ENCODE measurements at places on chromosomes 4 and X. TPM values are rescaled to one million over a fixed set of nuclear protein-coding genes. Genes with fewer than 3 reads are reported as not detected.

DNA sequence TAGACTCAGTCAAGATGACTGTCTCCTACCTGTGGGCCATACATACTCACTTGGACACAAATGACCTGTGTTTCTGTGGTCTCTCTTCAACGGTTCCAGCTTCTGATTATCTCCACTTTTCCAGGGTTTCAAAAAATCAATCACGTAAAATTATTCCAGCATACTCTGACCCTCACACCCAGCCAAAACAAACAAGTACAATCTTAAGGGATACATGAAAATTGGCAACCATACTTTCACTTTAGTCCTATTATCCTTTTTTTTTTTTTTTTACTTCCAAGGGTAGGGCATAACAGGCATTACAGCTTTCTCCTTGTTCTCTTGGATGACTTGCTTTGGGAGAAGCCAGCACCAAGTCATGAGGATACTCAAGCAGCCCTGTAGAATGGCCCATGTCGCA lies 225.8 kb upstream of the GALNT7 start:
- DNase-seq = no peak
- H3K4me3 ChIP-seq = no peak overlapping the region
- H3K4me1 ChIP-seq = no peaks in the 10 kb centered on the region
- H3K27me3 ChIP-seq = no peaks in the 10 kb centered on the region

DNA sequence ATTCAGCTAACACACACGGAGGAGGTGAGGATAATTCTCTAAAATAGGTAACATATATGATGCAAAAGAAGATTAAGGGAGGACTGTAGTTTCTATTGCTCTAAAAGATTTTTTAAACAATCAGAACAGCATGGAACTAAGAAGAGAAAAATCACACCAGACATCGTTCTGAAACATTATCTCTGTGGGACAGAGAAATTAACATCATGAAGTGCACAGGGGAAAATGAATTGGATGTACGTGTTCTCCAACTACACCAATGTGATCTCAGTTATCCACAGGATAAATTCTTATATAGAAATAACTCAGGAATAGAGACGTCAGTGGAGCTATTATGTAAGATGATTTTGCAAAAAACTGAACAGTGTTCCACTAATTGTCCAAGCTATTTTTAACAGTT lies 614.1 kb upstream of the HS3ST1 start:
- H3K27me3 ChIP-seq = no peaks in the 10 kb centered on the region
- H3K4me3 ChIP-seq = no peak overlapping the region

DNA sequence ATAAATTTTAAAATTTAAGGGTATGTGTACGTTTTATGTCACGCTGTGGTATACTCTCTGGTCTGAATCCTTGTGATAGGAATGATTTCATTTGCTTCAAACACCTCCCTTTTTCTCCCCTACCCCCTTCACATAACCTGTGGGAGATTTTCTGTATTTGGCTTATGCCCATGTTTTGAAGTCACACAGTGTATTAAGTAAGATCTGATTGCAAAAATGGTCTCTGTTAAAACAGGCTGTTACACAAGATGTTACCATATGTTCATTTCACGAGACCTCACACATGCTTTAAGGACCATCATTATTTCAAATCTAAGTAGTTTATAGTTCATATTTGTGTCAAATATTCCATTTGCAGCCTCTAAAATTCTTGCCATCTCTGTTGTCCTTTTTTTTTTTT lies 63.5 kb downstream of the TMEM131L start:
- H3K4me1 ChIP-seq = peaks cover 37% of the 10 kb centered on the region
- no peak for DNase-seq
- no peaks in the 10 kb centered on the region for H3K27me3 ChIP-seq
- H3K4me3 ChIP-seq = no peak overlapping the region
- H3K27ac ChIP-seq = no peak overlapping the region

The SMIM31 gene
- total RNA-seq = not detected

DNA sequence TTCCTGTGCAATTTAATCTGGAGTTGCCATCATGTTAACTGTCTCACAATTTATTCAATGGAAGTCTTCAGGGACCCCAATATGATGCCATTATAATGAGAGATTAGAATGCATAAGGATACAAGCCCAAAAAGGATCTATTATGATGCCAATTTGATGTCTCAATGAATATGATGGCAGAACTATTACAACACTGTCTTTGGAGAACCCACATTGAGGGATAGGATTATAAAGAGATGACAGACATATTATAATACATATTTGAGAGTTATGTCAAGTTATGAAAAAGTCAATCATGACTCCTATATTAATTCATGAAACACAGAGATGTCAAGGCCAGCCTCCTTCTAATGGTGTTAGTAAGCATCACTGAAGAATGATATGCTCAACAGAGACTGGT lies 1358.4 kb downstream of the PCDH19 start:
- no peak for DNase-seq
- H3K36me3 ChIP-seq = no peaks in the 10 kb centered on the region
- no peak overlapping the region for H3K4me3 ChIP-seq

DNA sequence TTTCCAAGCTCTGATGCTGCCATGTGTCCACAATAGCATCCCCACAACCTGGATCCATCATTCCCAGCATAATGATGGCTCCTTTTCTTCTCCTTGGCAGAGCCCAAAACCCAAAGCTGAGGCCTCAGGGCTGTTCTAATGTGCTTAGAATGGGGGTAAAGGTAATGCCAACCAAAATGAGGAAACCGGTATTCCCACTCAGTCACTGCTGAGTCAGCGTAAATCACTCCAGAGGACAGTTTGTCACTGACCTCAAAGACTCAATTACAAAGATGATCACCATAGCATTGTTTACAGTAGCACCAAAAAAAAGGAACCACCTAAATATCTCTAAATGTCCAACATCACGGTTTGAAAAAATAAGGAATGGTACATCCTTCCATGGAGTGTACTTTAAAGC lies 41.2 kb downstream of the OTOP1 start:
- H3K36me3 ChIP-seq = no peaks in the 10 kb centered on the region
- no peak overlapping the region for H3K27ac ChIP-seq
- H3K27me3 ChIP-seq = no peaks in the 10 kb centered on the region
- no peak for DNase-seq

GRCh38 chr4:102104278-102104677 lies 241.0 kb downstream of the SLC39A8 start:
- H3K36me3 ChIP-seq = no peaks in the 10 kb centered on the region
- no peaks in the 10 kb centered on the region for H3K27me3 ChIP-seq
- no peak for DNase-seq
- H3K27ac ChIP-seq = no peak overlapping the region
- H3K4me3 ChIP-seq = no peak overlapping the region

The ALAS2 gene
- 5.6 TPM for total RNA-seq

The LANCL3 gene
- total RNA-seq = 2.5 TPM

The REELD1 gene
- 0.74 TPM for total RNA-seq

- no peak overlapping the region for H3K27ac ChIP-seq
- DNase-seq = no peak
- H3K36me3 ChIP-seq = peaks cover 19% of the 10 kb centered on the region
- no peaks in the 10 kb centered on the region for H3K4me1 ChIP-seq
- H3K27me3 ChIP-seq = no peaks in the 10 kb centered on the region
These were observed 61.5 kb downstream of the CCNI start for GRCh38 chr4:77014256-77014655.

- no peak overlapping the region for H3K27ac ChIP-seq
- H3K36me3 ChIP-seq = no peaks in the 10 kb centered on the region
- H3K4me1 ChIP-seq = no peaks in the 10 kb centered on the region
- DNase-seq = no peak
- H3K27me3 ChIP-seq = no peaks in the 10 kb centered on the region
- H3K4me3 ChIP-seq = no peak overlapping the region
These were observed 11.4 kb upstream of the EXOC1L start for GRCh38 chr4:55808186-55808585.

The DUSP9 gene
- total RNA-seq = 0.74 TPM

GRCh38 chr4:155805016-155805415 lies 46.2 kb downstream of the GUCY1B1 start:
- H3K4me1 ChIP-seq = no peaks in the 10 kb centered on the region
- no peaks in the 10 kb centered on the region for H3K27me3 ChIP-seq
- H3K27ac ChIP-seq = no peak overlapping the region
- no peak for DNase-seq
- no peak overlapping the region for H3K4me3 ChIP-seq

The ZNF711 gene
- 2.2 TPM for total RNA-seq

The CENPC gene
- 24.6 TPM for total RNA-seq

GRCh38 chrX:129091097-129091496 lies 432.2 kb downstream of the SMARCA1 start:
- no peak overlapping the region for H3K27ac ChIP-seq
- no peak for DNase-seq
- H3K4me1 ChIP-seq = no peaks in the 10 kb centered on the region

GRCh38 chr4:178457286-178457685 lies 1015.0 kb upstream of the AGA start:
- no peak for DNase-seq
- H3K27ac ChIP-seq = no peak overlapping the region
- H3K36me3 ChIP-seq = no peaks in the 10 kb centered on the region
- H3K4me3 ChIP-seq = no peak overlapping the region

The HOPX gene
- total RNA-seq = 112 TPM

DNA sequence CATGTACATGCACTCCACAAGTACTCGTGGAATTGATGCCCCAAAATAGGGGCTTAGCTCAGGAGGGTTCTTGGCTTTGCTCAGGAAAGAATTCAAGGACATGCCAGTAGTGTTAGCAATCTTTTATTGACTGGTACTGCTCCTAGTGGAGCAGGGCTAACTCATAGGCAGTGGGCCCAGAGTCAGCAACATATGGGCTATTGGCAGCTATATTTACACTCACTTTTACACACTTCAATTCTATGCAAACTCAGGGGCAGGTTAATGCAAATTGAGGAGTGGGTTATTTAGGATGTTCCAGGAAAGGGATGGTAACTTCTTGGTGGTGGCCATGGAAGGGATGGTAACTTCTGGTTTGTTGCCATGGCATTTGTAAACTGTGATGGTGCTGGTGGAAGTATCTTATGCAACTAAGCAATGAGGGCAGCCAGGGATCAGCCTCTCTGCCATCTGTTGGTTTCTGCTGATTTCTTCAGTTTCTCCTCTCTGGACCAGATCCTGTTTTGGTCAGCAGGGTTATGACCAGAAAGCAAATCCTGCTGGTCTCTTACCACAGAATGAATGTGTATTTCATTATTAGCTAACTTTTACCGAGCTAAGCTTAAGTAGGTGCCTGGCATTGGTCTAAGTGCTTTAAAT lies 69.2 kb upstream of the FAT1 start:
- H3K4me3 ChIP-seq = no peak overlapping the region
- H3K4me1 ChIP-seq = no peaks in the 10 kb centered on the region
- H3K27me3 ChIP-seq = no peaks in the 10 kb centered on the region
- DNase-seq = no peak
- H3K36me3 ChIP-seq = no peaks in the 10 kb centered on the region

The TDO2 gene
- total RNA-seq = not detected

DNA sequence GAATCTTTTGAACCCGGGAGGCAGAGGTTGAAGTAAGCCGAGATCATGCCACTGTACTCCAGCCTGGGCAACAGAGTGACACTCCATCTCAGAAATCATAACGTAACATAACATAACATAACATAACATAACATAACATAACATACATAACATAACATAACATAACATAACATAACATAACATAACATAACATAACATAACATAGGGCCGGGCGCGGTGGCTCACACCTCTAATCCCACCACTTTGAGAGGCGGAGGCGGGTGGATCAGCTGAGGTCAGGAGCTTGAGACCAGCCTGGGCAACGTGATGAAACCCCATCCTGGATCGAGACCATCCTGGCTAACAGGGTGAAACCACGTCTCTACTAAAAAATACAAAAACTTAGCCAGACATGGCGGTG lies 76.7 kb downstream of the NOCT start:
- H3K27me3 ChIP-seq = no peaks in the 10 kb centered on the region
- no peak overlapping the region for H3K27ac ChIP-seq
- DNase-seq = no peak
- H3K36me3 ChIP-seq = peaks cover 3% of the 10 kb centered on the region
- no peak overlapping the region for H3K4me3 ChIP-seq
- no peaks in the 10 kb centered on the region for H3K4me1 ChIP-seq

The AKAP17A gene
- total RNA-seq = 49.8 TPM

- H3K4me1 ChIP-seq = no peaks in the 10 kb centered on the region
- no peaks in the 10 kb centered on the region for H3K27me3 ChIP-seq
- no peak overlapping the region for H3K4me3 ChIP-seq
- no peaks in the 10 kb centered on the region for H3K36me3 ChIP-seq
- H3K27ac ChIP-seq = no peak overlapping the region
These were observed 31.3 kb downstream of the CD38 start for GRCh38 chr4:15809466-15809865.

The SMARCA1 gene
- total RNA-seq = 26.8 TPM

Measured in vagina (tissue), 2 donors.